ENCODE measurements at places on chromosomes 4 and X. TPM values are rescaled to one million over a fixed set of nuclear protein-coding genes. Genes with fewer than 3 reads are reported as not detected.
A peak's percentile ranks its signal among the peaks of the same experiment; 100 is the strongest.

- no peak for DNase-seq
Measured at GRCh38 chr4:141810712-141811375, 174.5 kb downstream of the IL15 start.

GRCh38 chr4:5980436-5981155 lies 37.6 kb downstream of the C4orf50 start:
- DNase-seq, result peak; percentile 2

GRCh38 chr4:186236126-186236525 lies 8.8 kb downstream of the KLKB1 start:
- no peak for DNase-seq

- DNase-seq, result no peak
Measured at GRCh38 chr4:74635074-74635473, 159.2 kb downstream of the BTC start.

DNA sequence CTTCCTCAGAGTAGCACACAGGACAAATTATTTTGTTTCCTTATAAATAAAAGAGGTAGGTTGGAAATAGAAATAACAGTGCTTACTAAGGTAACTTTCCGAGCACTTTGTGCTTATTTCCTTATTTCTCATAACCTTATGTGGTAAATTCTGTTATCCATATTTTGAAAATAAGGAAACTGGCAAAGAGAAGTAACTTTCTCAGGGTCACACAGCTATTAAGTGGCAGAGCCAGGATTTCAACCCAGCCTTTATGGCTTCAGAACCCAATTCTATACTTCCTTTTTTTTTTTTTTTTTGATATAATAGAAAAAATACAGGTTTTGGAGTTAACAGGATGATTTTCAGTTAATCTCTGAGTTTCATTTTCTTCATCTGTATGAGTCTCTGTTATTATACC lies 3.3 kb downstream of the UTP3 start:
- no peak for DNase-seq

GRCh38 chr4:95068818-95069478 lies 311.2 kb downstream of the BMPR1B start:
- no peak for DNase-seq

- DNase-seq, result no peak
Measured at GRCh38 chr4:122017296-122017695, 65.4 kb upstream of the TRPC3 start.

DNA sequence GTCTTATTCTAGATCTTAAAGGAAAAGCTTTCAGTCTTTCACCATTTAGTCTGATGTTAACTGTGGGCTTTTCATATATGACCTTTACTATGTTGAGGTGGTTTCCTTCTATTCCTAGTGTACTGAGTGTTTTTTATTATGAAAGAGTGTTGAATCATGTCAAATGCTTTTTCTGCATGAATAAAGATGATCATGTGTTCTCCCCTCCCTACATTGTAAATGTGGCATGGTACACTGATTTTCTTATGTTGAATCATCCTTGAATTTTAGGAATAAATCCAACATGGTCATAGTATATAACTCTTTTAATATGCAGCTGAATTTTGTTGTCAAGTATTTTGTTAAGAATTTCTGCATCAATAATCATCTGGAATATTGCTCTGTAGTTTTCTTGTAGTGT lies 4.3 kb downstream of the CLGN start:
- peak; percentile 39 for DNase-seq

DNA sequence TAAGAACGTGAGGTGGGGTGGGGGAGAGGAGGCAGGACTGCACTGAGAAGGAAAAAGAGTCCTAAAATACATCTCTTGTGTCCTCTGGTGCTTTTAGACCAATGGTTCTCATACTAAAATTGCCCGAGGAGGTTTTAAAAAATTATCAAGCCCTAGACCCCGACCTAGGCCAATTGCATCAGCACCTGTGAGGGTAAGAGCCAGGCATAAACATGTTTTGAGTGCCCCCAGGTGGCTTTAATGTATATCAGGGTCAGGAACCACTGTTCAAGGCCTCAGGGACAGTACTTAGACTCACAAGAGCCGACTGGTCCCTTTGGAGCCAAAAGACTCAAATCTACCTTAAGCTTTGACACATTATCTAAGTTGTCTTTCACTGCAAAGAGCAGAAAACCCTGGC lies 37.5 kb upstream of the TMEM150C start:
- no peak for DNase-seq

- peak; percentile 57 for DNase-seq
Measured at GRCh38 chrX:150155436-150156035, 207.6 kb upstream of the MAMLD1 start.

DNA sequence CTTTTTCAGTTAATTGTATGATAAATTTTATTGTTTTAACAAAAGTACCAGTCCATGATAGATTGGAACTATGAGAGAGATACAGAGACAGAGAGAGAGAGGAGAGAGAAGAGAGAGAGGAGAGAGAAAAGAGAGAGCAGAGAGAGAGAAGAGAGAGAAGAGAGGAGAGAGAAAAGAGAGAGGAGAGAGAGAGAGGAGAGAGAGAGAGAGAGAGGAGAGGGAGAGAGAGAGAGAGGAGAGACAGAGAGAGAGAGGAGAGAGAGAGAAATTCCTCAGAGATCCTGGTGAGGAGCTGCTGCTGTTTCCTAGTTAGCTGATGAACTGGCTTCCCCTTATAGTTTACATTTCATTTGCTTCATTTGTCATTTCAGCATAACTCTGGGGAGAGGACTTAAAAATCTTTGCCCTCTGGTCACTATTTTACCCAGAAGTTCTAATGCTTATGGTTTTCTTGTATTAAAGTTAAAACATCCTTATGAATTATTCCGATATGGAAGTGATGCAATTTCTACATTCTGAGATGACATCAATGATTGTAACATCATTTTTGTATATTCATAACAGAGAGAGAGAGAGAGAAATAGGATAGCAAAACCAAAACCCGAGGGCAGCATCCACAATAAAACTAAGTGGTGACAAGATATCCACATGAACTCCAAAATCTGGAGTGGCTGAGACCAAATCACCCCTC lies 10.8 kb downstream of the CTAG1A start:
- peak; percentile 35 for DNase-seq

DNA sequence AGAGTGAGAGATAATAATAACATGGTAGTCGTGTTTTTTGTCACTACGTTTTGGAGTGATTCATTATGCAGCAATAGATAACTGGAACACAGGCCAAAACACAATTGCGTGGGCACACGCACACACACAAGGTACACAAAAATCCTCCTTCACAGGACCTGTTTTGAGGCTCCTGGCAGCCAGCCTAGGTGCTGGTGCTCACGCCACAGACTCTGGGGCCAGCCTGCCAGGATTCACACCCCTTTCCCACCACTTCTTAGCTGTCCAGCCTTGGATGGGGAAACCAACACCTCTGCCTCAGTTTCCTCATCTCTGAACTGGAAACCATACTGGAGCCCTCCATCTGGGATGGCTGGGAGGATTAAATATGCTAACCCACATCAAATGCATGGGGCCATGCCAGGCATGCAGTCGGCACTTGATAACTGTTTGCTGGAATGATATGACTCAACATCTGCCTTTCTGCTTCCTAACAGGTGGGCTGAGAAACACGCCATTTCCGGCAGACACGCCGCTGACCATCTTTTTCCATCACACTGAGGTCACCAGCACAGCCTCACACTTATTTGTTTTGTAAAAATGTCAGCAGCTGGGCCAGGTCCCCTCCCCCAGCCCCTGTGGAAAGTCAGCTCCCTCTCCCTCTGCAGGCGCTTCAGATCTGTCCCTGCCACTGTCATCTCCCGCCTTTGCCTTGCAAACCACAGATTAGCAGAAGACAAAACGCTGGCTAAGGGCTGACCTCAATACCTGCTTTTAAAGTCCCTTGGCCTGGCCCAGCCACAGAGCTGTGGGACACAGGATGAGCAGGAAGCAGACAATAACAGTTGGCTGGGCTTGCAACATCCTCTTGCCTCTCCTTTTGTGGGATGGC lies 237.5 kb downstream of the BCOR start:
- DNase-seq, result peak; percentile 51

GRCh38 chrX:13821738-13822137 lies 4.8 kb upstream of the GPM6B start:
- DNase-seq, result no peak

GRCh38 chr4:100848841-100849240 lies 331.0 kb upstream of the EMCN start:
- no peak for DNase-seq

DNA sequence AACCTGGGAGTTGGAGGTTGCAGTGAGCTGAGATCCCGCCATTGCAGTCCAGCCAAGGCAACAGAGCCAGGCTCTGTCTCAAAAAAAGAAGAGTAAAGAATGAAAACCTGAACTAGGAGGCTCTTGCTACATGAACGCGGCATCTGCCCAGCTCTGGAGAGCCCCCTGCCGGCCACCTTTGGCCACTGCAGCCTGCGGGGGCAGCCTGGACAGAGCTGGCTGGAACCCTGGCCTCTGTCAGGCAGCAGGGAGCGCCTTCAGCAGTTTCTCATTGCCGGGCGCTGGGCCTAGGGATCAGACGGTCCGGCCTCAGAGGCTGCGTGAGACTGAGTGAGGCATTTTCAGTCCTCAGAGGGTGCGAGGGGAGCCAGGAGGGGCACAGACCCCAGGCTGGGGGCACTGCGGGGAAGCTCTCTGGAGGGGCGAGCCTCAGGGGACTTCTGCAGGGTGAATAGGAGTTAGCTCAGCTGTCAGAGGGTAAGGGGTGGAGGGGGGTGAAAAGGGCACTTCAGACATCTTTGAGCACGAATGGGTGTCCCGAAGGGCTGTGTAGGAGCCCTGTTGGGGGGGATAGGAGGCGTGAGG lies 17.5 kb downstream of the DOK7 start:
- DNase-seq, result peak; percentile 44

DNA sequence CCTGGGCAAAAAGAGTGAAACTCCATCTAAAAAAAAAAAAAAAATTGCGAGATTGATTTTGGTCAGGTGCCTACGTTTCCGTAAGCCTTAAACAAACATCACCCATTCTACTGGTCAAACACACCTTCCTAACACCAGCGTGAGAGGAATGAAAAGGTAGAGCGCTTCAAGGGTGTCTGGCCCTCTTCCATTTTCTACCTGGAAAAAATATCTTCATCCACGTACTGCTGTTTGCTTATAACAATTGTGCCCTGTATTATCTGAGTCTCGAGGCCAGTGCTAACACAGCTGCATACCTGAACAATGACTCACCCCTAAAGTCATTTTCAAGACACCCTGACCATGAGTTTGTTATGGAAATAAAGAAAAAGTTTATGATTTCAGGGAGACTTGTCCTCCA lies 13.9 kb downstream of the TMSB4X start:
- peak; percentile 62 for DNase-seq

GRCh38 chrX:7908821-7909220 lies 18.4 kb downstream of the PNPLA4 start:
- no peak for DNase-seq

DNA sequence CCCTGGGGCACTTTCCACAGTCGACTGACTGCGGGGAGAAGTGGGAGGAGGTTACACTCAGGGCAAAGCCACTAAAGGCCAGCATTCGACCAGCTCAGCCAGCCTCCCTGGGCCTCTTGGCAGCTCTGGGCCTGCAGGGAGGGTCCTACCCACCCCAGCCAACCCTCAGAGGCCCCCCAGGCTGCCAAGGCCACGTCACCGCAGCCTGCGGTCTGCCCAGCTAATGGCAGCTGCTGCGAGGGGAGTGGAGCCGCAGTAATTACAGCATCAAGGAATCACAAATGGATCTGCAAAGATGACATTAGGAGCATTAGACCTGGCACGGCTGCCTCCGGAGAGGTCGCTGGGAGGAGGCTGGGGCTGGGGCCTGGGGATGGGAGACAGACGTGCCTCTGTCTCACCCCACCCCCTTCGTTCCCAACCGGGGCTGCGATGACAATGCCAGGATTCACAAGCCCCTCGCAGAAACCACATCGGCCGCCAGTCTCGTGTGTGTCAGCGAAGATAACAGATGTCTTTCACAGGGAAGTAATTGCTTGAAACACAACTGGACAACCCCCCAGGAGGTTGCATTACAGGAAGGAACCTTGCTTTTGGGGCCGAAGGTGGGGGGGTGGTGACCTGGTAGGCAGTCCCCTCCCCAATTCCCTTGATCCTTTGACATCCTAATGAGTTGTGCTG lies 367.6 kb downstream of the BCOR start:
- DNase-seq, result peak; percentile 67

GRCh38 chrX:155888139-155888538 lies 7.0 kb downstream of the VAMP7 start:
- DNase-seq, result peak; percentile 82

- DNase-seq, result no peak
Measured at GRCh38 chr4:181162676-181163075, 1080.5 kb upstream of the TENM3 start.

DNA sequence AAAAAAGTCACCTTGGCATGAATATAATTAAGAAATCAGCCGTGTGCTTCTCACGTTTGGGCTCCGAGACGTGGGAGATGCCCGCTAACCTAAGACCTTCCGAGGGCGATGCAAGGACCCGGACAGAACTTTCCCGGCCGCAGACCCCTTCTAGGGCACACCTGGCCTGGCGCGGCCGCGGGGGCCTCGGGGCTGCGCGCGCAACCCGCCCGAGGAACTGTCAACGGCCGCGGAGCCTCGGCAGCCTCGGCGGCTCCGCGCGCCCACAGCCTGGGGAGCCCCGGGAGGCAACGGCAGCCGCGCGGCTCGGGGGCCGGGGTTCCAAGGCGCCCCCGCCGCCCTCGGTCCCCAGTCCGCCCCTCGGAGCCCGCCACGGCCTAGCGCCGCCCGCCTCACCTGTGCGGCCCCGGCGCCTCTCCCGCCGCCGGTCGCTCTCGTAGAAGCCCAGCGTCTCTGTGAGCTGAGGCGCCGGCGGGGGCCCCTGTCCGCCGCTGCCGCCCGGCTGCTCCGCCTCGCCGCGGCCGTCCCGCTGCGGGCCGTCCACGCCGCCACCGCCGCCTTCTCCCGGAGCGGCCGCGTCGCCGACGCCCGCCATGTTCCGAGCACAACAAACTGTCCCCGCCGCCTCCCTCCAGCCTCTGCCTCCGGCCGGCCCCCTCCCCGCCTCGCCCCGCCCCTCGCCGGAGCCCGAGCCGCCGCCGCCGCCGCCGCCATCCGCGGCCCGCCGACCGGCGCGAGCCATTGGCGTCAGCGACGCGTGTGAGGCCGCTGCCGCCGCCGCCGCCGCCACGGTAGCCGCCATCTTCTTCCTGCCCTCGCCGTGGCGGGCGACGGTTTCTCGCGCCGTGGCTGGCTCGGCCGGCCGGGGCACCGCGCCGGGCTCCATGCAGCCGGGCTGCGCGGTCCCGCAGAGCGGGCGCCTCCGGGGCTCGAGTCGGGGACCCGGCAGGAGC lies at the start of gene TAPT1:
Gene TAPT1, minus strand, starts transcription at position 609 of the 953 bp plus-strand sequence. Its CDS starts 14 bp downstream, at position 595.
- DNase-seq, result peak; percentile 53

GRCh38 chr4:3676907-3677747 lies 89.1 kb upstream of the ADRA2C start:
- DNase-seq, result no peak

The SLC9A7 gene
- 22.6 TPM for total RNA-seq

The IL2RG gene
- total RNA-seq, result not detected

The NDST3 gene
- total RNA-seq, result not detected

The TMEM31 gene
- not detected for total RNA-seq

The AMER1 gene
- total RNA-seq, result 1.7 TPM

The DDX53 gene
- not detected for total RNA-seq

The POU3F4 gene
- not detected for total RNA-seq

The SASH3 gene
- not detected for total RNA-seq

The ADRA2C gene
- total RNA-seq, result 0.26 TPM

The NHSL2 gene
- 4.1 TPM for total RNA-seq

The EDA2R gene
- total RNA-seq, result 21.0 TPM

The S100G gene
- total RNA-seq, result not detected

Data from fibroblast of lung (primary cell).